ENCODE measurements at places on chromosomes 1 and 21.

GRCh38 chr1:116323491-116323890 lies 49.6 kb upstream of the ATP1A1 start:
- DNase-seq, result no peak

DNA sequence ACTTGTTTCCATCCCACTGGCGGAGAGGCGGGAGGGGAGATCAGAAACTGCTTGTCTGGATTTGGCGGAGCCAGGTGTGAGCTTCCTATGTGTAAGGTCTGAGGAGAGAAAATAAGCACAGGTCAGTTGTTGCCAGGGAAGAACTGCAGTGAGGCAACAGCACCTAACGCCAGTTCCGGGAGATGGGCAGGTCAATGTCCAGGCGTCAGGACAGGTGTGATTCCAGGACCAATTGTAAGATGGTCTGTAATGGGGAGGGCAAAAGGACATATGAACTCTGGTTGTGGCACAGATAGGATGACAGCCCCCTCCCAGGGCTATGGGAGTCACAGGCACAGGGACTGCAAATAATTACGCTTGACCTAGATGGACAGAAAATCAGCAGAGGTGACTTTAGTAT lies 9.6 kb upstream of the KCNE1 start:
- DNase-seq, result no peak

- DNase-seq, result no peak
These were observed 39.6 kb downstream of the ATG4C start for GRCh38 chr1:62823556-62823955.

DNA sequence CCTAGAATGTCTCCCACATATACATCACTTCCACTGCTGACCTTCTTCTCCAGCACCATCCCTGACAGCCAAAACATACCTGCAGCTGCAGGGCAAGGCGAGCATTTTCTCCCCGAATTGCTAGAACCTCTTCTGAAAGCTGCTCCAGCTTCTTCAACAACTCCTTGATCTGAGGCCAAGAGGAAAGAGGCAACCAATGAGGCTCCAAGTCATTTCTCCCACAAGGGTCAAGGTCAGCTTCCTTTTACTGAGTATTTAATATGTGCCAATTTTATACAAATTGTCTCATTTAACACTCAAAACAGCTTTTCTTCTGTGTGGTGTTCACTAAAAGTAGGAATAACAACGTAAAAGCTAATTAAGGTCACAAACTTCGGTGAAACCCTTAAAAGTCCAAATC lies 9.4 kb upstream of the PIAS3 start:
- DNase-seq, result no peak

DNA sequence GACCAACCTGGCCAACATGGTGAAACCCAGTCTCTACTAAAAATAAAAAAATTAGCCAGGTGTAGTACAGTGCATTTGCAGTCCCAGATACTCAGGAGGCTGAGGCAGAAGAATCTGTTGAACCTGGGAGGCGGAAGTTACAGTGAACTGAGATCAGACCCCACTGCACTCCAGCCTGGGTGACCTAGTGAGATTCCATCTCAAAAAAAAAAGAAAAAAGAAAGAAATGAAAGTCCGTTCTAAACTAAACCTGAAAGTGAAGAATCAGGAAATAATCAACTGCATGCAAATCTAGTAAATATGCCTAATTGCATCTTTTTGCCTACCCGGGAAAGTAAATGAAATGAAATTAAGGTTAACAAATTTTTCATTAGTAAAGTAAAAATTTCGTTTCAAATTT lies 99.6 kb downstream of the ZZZ3 start:
- no peak for DNase-seq

- DNase-seq, result no peak
These were observed 116.7 kb upstream of the F3 start for GRCh38 chr1:94658221-94658620.

DNA sequence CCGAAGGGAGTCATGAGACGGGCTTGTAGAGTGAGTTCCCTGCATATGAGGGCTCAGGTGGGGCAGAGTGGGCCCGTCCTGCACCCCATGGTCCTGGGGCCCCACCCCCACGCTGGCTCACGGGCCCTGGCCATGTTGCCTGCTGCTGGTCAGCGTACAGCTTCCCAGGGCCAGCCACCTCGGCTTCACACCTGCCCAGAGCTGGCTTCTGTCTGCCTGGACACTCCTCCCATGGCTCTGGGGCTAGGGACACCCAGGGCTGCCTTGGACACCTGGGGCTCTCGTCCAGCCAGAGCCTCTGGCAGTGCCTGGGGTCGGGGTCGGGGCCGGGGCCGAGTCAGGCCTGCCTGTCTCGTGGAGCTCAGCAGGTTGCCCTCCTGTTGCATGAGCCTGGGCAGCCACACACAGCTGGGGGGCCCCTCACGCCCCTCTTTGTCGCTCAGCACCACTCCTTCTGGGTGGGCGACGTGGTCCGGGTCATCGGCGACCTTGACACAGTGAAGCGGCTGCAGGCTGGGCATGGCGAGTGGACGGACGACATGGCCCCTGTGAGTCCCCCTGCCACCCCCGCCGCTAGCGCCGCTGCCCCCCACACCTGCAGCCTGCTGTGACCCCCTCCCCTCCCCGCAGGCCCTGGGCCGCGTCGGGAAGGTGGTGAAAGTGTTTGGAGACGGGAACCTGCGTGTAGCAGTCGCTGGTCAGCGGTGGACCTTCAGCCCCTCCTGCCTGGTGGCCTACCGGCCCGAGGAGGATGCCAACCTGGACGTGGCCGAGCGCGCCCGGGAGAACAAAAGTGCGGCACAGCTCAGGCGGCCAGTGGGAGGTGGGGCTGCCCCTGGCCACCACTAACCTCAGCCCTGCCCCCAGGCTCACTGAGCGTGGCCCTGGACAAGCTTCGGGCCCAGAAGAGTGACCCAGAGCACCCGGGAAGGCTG lies 5.5 kb upstream of the MMP23B start:
- no peak for DNase-seq

DNA sequence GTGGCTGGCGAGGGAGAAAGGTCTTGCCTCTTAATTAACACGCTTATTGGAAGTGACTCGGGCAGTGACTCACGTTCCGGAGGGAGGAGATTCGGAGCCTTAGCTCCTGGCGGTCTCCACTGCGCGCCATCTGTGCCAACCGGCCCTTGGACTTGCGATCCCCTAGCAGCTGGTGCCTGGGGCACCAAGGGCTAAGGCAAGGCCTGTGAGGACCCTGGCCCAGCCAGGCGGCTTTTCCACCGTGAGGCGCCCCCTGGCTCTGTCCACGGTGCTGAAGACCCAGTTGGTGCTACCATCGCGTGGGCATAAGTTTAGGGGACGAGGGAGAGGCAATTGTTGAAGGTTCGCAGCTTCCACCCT lies 1.3 kb upstream of the SYT6 start:
- DNase-seq, result no peak

- no peak for DNase-seq
These were observed 74.1 kb downstream of the VPS26C start for GRCh38 chr21:37193006-37193405.

DNA sequence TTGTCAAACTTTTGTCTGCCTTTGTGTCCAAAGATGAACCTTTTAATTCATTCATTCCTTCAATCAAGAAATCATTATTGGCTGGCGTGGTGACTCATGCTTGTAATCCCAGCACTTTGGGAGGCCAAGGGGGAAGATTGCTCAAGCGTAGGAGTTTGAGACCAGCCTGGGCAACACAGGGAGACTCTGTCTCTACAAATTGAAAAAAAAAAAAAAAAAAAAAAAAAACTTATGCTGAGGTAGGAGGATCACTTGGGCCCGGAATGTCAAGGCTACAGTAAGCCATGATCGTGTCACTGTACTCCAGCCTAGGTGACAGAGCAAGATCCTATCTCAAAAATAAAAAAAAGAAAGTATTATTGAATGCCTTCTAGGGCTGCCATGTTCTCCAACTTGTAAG lies 51.3 kb upstream of the CXADR start:
- no peak for DNase-seq

GRCh38 chr1:190367200-190367599 lies 110.5 kb downstream of the BRINP3 start:
- DNase-seq, result no peak

- DNase-seq, result no peak
These were observed 14.6 kb upstream of the FLG2 start for GRCh38 chr1:152374451-152374850.

GRCh38 chr1:66489972-66490601 lies 43.9 kb upstream of the SGIP1 start:
- DNase-seq, result no peak

DNA sequence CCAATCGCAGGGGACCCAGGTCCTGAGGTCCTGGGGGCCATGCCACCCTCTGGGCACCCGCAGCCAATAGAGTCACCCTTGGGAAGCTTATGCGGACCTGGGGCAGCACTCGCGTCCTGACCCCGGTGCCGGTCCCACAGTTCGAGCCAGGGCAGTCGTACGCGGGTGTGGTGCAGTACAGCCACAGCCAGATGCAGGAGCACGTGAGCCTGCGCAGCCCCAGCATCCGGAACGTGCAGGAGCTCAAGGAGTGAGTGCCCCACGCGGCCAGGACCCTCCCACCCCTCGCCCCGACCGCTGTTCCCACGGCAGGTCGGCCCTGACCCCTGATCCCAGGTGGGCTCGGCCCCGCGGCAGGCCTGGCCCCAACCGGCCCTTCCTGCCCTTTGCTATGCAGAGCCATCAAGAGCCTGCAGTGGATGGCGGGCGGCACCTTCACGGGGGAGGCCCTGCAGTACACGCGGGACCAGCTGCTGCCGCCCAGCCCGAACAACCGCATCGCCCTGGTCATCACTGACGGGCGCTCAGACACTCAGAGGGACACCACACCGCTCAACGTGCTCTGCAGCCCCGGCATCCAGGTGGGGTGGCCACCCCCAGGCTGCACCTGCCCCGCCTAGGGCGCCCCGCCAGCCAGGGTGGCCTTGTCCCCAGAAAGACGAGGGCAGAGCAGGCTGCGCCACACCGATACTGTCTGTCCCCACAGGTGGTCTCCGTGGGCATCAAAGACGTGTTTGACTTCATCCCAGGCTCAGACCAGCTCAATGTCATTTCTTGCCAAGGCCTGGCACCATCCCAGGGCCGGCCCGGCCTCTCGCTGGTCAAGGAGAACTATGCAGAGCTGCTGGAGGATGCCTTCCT lies 20.5 kb downstream of the COL6A1 start:
- DNase-seq, result no peak

GRCh38 chr1:15304708-15305467 lies 57.9 kb downstream of the FHAD1 start:
- DNase-seq, result peak; percentile 65

DNA sequence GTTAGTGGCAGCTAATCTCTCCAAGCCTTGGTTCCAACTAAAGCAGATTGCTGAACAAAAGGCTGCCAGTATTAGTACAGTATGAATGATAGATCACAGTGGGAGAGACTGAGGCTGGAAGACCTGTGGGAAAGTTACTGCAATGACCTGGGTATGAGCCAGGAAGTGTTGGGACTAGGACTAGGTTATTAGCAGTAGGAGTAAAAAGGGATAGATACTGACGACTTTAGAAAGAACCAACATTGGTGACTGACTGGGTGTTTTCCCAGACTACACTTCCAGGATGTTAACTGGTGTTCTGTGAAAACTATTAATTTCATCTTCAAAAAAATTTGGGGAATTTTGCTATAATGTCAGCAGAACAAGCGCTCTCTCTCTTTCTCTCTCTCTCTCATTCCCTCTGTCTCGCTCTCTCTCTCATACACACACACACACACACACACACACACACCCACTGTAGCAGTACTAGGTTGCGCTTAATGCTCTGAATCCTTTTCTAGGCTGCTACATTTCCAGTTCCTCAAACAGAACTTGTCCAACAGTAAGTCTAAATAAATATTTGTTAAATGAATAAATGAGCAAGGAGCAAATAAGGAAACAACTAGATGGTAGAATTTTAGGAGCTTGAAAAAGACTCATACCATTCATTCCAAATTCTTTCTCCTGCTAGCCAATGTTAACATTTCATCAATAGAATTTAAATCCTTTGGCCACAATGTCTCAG lies 47.6 kb upstream of the RGS8 start:
- no peak for DNase-seq

GRCh38 chr1:239682046-239682445 lies 295.7 kb downstream of the CHRM3 start:
- DNase-seq, result no peak

DNA sequence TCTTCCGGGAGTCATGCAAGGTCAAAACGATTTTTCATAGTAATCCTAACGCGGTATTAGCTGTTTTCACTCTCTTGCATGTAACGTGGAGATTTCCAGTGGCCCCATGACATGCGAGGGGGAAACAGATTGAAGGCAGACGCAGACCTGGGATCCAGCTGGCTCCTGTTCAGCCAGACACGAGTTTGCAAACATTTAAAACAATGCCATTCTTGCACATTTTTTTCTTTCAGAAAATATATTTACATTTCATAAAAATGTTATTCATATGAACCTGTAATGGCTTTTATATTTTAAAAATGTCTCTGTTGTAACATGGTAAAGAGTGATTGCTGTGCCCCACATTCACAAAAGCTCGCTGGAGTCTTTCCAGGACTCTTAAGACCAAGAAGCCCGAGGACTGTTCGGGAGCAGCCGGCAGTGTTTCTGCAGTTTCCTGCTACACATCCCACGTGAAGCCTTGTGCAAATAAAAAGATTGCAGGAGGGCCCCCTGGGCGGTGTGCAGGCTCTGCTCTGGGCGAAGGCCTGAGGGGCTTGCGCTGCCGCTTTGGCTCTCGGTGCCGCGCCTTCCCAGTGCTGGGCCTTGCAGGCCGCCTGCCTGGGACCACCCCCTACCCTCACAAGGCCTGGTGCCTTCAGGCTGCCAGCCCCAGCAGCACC lies 184.9 kb downstream of the DYRK1A start:
- DNase-seq, result no peak

DNA sequence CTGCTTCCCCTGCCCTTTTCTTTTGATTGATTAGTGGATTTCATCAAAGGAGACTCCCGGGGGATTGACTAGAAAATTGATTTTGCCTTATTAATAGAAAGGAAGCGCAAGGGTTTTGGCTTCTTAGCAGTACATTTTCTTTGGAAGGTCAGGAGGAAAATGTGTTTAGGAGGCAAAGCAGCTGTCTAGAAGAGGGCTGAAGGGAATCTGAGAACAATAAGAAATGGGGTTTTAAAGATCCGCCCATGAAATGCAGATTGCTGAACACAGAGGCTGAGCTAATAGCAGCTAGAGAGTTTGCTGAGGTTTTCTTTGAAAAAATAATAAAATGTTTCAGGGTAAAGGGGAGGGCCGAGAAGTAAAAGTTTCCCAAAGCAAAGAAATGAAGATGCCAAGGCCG lies 4.9 kb downstream of the SERTAD4 start:
- DNase-seq, result no peak

DNA sequence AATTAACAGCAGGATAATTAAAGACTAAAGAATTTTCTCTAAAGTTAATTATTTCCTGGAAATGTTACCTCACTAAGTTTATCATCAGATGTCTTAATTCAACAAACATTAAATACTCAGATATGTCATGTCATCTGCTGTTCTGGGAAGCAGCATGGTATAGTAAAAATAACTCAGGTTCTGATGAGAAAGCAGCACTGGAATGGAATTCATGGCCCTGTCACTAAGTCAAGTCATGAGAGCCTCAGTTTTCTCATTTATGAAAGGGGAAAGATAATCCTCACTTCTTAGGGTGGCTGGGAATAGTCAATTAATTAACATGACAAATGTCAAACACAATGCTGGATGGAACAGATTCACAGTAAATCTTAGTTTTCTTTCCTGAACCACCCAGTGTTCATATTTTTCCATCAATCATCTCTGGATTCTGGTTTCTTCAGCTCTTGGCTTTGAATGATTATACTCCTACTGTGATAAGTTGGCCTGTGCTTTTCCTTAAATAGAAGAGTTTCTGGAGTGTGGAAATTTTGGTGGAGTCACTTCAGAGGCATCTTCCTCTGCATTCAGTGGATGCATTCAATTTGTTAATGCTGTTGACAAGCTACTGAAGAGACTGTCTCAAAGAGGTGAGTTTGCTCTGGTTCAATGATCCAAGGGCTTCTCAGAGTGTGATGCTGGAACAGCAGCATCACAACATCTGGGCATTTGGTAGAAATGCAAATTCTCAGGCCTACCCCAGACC lies 319.4 kb downstream of the KCNH1 start:
- no peak for DNase-seq

GRCh38 chr1:115337633-115338456 lies at the start of gene NGF:
Gene NGF, minus strand, starts transcription at chr1:115338249. Its CDS starts 51,454 bp downstream, at chr1:115286795.
- DNase-seq, result no peak

All from activated CD4-positive, alpha-beta T cell treated with anti-CD3 and anti-CD28 coated beads, Interleukin-2, amount 50 U/mL, for 4 hours (primary cell).